ENCODE measurements at places on chromosomes 5 and 9.
A peak's percentile ranks its signal among the peaks of the same experiment; 100 is the strongest.

- no peak for DNase-seq
Measured at GRCh38 chr9:85898332-85898731, 42.6 kb upstream of the NAA35 start.

- no peak for DNase-seq
Measured at GRCh38 chr5:75992753-75993152, 90.4 kb upstream of the SV2C start.

GRCh38 chr5:54646356-54647101 is 129.0 kb downstream of the SNX18 start:
- DNase-seq: peak; percentile 88

DNA sequence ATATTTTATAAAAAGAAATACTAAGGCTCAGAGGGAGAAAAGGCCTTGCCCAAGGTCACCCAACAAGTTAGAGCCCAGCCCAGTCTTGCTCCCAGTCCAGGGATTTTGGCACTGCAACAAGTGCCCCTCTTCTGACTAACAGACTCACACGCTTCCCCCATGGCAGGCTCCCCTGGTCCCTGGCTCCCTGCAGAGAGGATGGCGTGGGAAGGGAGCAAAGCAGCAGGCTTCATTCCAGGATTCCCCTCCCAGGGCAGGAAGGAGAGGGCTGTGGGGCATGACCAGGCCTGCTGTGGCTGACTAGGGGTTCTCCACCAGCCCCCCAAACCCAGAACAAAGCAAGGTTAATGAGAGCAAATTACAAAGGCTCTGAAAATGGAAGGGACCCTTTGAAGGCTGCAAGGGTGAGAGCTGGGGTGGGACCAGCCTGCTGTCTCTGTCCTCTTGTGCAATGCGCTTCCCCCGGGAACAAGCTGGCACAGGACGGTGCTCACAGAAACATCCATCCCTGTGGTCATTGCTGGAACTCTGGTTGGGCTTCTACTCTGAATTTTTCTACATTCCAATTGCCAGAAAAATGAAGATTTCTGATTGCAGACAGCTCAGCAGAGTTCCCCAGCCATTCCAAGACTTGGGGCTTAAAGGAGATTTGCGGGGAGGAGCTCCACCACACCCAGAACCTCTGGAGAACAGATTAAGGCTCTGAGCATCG is 37.1 kb upstream of the FAT2 start:
- peak; percentile 86 for DNase-seq

DNA sequence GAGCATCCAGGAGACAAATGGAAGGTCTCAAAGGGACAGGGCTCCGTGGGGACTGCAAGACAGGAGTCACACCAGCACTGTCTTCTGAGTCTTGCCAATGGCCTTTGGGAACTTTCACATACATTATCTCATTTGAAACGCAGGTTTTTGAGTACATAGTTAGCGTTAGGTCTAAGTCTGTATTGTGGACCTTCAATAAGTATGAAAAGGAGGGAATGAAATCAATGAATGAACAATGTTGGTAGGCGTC is 442 bp upstream of the DCTN4 start:
- no peak for DNase-seq

- no peak for DNase-seq
Measured at GRCh38 chr9:122186777-122187470, 27.2 kb downstream of the MORN5 start.

DNA sequence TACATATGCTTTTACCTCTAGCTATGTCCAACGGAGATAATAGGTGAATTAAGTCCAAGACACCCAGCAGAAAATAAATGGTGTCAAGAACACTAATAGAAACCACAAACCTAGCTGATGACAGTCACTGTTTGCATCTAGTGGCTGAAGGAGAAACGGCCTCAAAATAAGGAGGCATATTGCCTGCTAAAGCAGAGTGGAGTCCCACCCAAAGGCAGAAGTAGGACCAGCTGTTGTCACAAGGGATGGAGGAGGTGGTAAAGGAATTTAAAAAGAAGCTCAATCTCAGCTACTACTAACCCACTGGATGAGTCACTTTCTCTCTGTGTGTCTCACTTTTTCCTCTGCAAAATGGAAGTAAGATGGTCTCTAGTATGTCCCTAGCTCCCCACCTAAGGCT is 224.3 kb downstream of the GRIA1 start:
- DNase-seq: no peak

DNA sequence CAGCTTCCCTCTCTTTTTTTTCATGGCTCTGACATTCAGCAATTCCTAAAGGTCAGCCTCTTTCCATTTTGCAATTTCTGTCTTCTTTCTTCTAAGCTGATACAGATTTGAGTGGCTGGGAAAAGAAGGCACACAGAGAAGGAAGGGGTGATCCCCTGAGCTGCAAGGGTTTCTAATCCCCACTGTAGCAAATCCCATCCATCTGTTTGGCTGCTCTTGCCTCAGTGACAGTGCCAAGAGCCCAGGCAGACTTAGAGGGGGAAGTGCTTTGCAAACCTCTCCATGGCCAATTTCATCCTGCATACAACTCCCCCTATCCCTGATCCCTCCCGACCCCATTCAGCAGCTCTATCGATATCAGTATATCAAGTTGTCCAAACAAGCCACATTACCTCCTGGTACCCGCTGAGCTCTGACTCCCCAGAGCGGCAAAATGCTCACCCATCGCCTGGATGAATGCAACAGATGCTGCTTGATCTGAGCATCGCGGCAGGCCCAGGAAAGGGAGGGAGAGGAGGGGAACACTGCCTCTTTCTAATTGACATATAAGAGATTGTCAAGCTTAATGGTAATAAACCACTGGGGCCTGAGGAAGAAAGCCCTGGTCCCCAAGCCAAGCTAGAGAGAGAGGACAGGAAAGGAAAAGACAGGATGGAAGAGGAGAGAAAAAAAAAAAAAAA is 268.9 kb downstream of the ASTN2 start:
- DNase-seq: no peak

- DNase-seq: no peak
Measured at GRCh38 chr9:34220218-34220617, 41.4 kb downstream of the UBAP1 start.
